Stimulated activated naive CD8-positive, alpha-beta T cell treated with anti-CD3 and anti-CD28 coated beads, Interleukin-15, Interleukin-2, amounts not matched to agents 100 U/mL and 50 U/mL, for 24 hours (primary cell): ENCODE measurements at places on chromosomes 1 and 21.

DNA sequence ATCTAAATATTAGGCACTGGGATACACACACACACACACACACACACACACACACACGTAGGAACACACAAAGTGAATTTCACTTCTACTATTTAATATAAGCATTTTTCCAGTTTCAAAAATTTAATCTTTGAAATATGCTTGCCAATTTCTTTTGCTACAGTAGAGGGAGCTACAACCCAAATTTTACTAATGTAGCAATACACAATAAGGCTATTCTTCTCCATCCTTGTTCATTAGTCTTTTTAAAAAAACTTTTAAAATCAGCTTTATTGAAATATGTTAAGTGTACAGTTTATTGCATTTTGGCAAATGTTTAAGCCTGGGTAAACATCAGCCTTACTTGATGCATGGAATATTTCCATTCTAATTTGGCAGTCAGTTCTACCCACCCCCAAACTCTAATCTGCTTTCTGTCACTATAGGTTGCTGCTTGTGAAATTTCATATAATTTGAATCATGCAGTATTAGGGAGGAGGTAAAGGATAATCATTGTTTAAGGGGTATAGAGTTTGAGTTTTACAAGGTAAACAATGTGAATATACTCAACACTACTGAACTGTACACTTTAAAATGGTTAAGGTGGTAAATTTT, 93.0 kb upstream of the TENT5C start:
- no peak for DNase-seq

GRCh38 chr1:245810789-245811337, 656.1 kb downstream of the KIF26B start:
- DNase-seq: no peak

DNA sequence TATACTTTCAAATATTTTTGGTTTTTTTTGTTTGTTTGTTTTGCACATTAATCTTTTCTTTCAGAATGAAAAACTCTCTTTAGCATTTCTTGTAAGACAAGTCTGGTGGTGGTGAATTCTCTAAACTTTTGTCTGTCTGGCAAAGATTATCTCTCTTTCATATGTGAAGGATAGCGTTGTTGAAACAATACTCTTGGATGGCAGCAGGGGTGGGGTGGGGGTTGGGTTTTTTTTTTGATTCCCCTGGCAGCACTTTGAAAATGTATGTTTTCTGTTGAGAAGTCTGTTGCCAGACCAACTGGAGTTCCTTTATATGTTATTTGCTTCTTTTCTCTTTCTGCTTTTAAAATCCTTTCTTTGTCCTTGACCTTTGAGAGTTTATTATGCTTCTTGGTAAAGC, 160.2 kb downstream of the VAV3 start:
- DNase-seq: no peak

DNA sequence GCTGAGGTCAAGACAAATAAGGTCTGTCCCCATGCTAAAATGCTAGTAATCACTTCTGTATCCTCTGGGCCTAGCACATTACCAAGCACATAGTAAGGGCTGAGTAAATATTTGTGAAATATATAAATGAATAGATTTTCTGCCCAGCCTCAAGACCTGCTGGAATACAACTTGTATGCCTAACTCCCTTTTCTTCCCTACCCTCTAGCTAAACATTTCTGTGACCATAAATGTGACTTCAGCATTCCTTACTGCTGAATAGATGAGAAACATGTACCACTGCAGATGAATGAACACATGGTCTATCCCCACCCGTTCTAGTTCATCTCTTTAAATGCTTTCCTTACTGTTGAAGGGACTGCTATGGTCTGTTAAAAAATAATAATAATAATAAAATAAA, 209.0 kb upstream of the HOOK1 start:
- DNase-seq: no peak

GRCh38 chr1:9823693-9823942, 147 bp downstream of the CLSTN1 start:
- DNase-seq: no peak

DNA sequence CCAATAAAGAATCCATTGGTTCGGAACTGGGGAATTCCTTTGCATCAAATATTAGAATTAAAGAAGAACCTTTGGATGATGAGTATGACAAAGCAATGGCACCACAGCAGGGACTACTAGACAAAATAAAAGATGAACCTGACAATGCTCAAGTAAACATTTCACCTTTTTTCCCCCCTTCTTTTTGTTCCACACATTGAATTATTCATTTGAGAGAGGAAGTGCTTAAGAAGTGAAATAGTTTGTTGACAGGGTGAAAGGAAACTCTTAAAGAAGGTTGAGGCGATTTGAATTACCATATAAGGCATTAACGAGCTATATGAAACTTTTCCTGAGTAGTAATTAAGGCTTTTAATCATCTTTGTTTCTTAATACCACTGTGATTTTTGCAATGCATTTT, 93.1 kb downstream of the ZMYM4 start:
- DNase-seq: no peak

- DNase-seq: no peak
Observed at GRCh38 chr1:12006167-12006921, 13.0 kb upstream of the MIIP start.

GRCh38 chr1:201356236-201356635, 21.2 kb downstream of the TNNT2 start:
- DNase-seq: no peak

DNA sequence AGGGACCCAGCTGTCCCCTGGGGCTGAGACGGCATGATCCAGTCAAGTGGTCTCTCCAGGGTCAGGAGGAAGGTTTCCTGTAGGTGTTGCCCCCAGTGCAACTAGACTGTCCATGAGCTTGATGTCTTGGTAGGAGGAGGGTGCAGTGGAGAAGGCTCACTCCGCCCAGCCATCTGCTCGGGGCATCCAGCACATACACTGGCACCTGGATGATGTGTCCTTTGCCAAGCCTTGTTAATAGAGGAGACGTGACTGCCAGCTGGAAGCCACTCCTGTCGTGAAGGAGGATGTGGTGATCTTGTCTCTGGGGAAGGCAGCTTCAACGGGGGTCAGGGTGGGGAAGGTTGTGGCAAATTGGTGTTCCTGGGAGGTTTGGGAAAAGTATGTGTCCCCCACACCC, 6.2 kb downstream of the DISP3 start:
- DNase-seq: no peak

GRCh38 chr1:23634840-23635651, 56.6 kb upstream of the RPL11 start:
- peak; percentile 59 for DNase-seq

- DNase-seq: no peak
Observed at GRCh38 chr1:27218736-27219135, 15.7 kb upstream of the WDTC1 start.

- no peak for DNase-seq
Observed at GRCh38 chr1:198346178-198346577, 189.4 kb downstream of the NEK7 start.

DNA sequence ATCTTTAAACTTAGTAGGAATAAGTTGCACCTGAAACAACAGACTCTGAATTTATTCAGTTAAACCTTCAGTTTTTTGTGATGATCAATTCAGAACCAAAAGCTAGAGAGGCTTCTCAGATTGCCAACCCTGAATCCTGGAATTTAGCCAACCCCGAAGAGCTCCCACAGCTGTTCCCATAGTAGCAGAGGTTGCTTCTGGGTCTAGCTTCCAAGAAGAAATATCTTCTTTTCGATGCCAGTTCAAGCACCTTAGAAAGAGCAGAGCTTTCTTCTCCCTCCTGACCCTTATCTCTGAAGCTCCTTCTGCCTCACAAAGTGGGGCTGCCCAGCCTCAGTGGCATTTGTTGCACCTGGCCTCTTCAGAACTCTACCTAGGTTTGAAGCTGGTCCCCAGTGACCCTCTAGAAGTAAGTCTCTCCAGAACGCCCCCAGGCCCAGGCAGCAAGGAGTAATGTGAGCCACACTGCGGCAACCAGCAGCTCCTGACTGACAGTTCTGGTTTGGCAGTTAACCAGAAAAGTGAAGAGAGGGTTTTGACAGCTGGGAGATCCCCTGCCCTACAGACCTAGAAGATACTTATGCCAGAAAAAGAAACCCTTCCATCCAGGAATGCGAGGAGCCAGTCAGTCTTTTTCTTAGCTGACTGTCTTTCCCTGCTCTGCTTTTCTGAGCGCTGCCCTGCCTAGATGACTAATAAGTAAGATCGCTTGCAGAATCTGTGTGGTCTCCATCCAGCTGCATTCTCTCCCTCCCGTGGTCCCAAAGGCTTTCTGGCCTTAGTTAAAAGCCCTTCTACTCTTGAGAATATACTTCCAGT, 165.9 kb downstream of the ADGRL4 start:
- DNase-seq: no peak

DNA sequence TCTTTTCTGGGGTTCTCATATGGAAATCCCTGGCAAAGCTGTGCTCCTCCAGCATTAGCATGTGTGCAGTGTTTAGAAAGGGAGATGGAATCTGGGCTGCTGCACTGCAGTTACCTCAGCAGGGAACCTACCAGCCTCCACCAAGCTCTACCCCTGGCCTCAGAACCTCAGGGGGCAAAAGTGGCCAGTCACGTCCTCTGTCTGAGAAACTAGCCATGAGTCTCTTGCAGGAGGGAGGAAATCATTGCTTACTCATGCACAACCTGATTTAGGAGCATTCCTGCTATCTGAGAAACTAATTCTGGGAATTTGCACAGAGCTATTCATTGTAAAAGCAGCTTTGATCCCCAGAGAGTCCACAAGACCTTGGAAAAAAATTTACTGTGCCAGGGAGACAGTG, 80.6 kb upstream of the IPO9 start:
- no peak for DNase-seq

GRCh38 chr1:156623946-156624813, 5.0 kb downstream of the HAPLN2 start:
- DNase-seq: peak; percentile 64

DNA sequence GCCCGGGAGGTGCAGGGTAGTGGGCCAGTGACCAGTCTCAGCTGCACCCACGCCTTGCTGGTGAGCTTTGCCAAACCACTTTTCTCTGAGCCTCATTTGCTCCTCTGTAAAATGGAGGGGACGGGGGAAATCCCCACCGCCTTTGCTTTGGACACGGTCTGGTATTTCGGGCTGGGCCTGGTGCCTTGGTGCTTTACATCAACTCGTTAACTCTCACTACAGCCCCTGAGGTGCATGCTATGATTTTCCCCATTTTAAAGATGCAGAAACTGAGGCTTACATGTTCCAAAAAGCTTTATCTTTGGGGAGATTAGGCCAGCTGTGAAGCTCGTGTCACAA, 116.1 kb upstream of the RUNX3 start:
- DNase-seq: no peak

DNA sequence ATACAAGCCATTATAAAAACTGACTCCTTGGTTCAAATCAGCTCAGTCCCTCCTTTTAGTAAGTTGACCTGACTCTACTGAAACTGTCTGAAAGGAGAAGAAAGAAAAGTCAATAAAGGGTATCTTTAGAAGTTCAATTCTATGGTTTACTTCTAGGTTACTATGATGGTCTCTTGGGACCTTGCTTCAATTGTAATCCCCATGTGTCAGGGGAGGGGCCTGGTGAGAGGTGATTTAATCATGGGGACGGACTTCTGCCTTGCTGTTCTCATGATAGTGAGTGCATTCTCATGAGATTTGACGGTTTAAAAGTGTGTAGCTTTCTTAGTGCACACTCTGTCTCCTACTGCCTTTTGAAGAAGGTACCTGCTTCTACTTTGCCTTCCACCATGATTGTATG, 31.7 kb upstream of the FNBP1L start:
- DNase-seq: no peak

- no peak for DNase-seq
Observed at GRCh38 chr1:27566462-27567145, 37.3 kb downstream of the AHDC1 start.

- no peak for DNase-seq
Observed at GRCh38 chr1:182235952-182236650, 155.5 kb downstream of the GLUL start.

- DNase-seq: no peak
Observed at GRCh38 chr21:31668651-31669491, 9.4 kb downstream of the SOD1 start.

GRCh38 chr1:70327306-70328076, 27.0 kb downstream of the ANKRD13C start:
- DNase-seq: no peak

DNA sequence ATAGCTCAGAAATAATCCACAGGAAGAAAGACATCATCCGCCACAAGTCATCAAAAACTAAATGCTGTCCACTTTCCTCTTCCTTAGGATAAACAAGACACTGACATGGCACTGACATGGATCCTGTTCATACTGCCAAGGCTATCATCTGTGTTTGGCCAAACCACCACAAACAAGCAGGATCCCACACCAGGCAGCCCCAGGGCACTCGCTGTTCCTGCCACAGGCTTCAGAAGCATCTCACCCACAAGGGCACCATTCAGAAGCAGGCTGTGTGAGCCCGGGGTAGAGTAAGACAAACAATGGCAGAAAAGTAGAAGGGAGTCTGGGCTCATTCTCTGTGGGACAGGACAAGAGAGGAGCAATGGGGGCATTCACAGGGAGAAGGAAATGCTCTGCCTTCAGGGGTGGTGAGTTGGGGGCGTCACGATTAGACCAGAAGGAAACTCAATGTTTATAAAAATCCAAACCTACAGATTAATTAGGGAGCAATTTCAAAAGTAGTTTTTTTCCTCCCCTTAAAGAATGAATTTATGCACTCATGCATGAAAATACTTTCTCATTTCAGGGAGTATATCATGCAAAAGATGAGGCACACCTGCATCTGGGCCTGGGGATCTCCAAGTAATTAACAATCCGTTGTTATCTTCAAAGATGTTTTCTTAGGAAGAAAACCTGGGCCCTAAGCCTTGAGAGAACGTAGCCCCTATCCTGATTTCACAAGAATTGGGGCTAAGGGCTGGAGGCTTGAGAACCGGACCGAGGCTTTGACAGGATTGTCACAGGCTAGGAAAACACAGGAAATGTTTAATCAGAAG, 43.3 kb upstream of the ATP1A1 start:
- DNase-seq: no peak

DNA sequence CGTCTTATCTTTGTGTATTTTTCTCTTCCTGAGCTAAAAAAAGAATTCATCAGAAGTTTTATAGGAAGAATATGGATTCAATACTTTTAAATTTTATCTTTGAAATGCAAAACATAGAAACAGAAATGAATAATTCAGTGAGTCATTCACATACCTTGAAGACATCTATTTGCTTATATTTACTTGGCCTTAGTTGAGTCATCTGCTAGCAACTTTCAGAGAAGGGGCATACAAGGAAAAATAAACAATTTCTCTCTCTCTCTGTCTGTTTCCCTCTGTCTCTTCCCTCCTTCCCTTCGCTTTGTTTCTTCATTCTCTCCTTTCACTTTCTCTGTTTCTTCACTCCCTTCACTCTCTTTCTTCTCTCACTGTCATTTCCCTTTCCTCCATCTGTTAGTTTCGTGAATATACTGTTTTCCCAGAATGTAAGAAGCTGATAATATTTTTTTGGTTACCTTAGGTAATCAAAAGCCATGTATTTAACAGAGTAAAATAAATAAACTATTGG, 477.2 kb downstream of the BRINP3 start:
- no peak for DNase-seq
